Activated naive CD4-positive, alpha-beta T cell treated with anti-CD3 and anti-CD28 coated beads, Interleukin-2, amount 50 U/mL, for 16 hours (primary cell): ENCODE measurements at places on chromosomes 11 and 22.

- no peak for DNase-seq
Observed at GRCh38 chr11:114316980-114317786, 21.0 kb downstream of the NNMT start.

GRCh38 chr22:36166518-36167220, 6.1 kb upstream of the APOL3 start:
- DNase-seq = no peak

- DNase-seq = no peak
Observed at GRCh38 chr11:67371189-67371910, 2.0 kb downstream of the CLCF1 start.

- DNase-seq = no peak
Observed at GRCh38 chr11:118696673-118697226, 17.3 kb upstream of the TREH start.

GRCh38 chr11:124724979-124725718, 14.6 kb upstream of the NRGN start:
- no peak for DNase-seq

DNA sequence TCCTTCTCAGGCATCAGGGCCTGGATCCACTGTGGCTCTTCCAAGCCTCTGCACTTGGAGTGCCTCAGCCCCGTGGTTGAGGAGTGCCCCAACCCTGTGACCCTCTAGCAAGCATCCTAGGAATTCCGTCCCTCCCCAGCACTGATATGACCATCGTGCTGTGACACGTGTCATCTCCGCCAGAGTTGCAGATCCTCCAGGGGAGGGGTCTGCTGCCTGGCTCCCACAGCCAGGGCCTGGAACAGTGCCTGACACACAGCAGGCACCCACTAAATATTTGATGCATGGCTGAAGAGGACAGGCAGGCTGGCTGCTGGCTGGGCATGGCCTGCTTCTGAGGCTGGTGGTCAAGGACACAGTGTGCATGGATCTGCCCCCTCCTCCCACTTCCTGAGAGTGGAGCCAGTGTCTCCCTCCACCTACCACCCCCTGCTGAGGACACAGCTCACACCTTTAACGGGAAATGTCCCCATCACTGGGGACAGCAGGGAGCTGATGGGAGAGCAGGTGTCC, 1.7 kb upstream of the CD81 start:
- no peak for DNase-seq

GRCh38 chr11:89405629-89406028, 85.5 kb downstream of the NOX4 start:
- DNase-seq = no peak

DNA sequence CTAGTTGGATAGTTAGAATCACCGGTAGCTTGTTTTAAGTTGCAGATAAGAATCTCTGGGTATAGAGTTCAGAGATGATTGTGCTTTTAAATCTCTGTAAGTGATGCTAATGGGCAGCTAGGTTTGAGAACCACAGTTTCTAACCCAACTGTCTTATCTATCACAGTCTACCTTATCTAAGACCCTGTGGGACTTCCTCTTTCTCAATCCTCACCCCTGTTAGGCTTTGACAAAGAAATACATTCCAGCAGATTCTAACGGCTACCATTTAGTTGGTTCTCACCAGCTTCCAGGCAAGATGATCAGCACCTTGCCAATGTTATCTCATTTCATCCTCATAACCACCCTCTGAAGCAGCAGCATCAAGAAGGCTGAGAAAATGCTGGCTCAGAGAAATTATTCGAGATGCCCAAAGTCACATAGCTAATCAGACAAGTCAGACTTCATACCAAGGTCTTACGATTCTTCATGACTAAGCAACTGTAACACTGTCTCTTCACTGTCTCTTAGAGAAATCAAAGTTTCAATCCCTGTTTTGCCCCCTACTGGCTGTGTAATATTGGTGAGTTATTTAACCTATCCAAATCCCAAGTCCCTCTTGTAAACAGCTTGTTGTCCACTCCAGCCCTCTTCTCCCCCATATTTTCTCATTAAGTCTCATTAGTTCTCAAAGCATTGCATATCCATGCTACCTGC, 192.4 kb upstream of the API5 start:
- DNase-seq = no peak
